ENCODE measurements at places on chromosomes 7 and 10. TPM values are rescaled to one million over a fixed set of nuclear protein-coding genes. Genes with fewer than 3 reads are reported as not detected.

GRCh38 chr10:102065561-102066398 is 631 bp downstream of the HPS6 start:
- DNase-seq = no peak

- DNase-seq = no peak
These were observed 2.9 kb upstream of the IGF2BP3 start for GRCh38 chr7:23472956-23473843.

GRCh38 chr7:120273476-120273975 is 551 bp downstream of the KCND2 start:
- DNase-seq = peak; percentile 81

- no peak for DNase-seq
These were observed 24.6 kb upstream of the NAMPT start for GRCh38 chr7:106309362-106309761.

The ITGA8 gene
- total RNA-seq = 227 TPM

GRCh38 chr7:132544999-132545398 is 31.3 kb downstream of the PLXNA4 start:
- no peak for DNase-seq

GRCh38 chr10:113305871-113306270 is 247.0 kb upstream of the HABP2 start:
- no peak for DNase-seq

The CSTF2T gene
- 21.1 TPM for total RNA-seq

- no peak for DNase-seq
These were observed 14.9 kb upstream of the STOX1 start for GRCh38 chr10:68812420-68812819.

The C7orf33 gene
- total RNA-seq = not detected

- no peak for DNase-seq
These were observed 8.2 kb downstream of the MYOF start for GRCh38 chr10:93473804-93474472.

The SSC4D gene
- total RNA-seq = 0.32 TPM

The FAM24B gene
- 1.4 TPM for total RNA-seq

The NPY4R2 gene
- total RNA-seq = not detected

DNA sequence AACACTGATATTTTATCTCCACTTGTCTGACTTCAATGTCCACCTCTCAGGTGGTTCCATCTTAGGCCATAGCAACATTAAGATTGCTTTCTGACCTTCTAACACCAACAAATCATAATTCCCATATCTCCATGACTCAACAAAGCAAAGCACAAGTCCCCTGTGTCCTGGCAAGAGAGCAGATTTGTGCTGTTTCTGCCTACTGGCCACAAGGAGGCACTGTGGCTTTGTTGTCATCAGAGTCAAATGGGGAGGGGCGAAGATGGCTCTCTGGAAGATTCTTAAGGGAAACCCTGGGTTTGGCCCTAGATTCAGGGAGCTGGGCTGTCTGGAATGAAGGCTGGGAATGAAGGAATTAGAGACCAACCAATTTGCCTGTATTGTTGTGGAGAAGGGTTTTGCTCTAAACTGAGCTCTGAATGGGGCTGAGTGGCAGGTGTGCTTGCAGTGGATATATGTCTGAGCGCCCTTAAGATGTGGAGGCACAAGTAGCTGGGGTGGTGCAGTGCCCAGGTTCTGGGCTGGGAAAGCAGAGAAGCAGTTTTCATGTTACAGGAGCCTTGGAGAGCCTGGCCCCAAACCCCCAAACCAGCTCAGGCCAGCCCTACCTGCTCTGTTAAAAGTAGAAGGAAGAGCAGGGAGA is 154.8 kb upstream of the PRSS58 start:
- DNase-seq = no peak

The LAMB1 gene
- total RNA-seq = 176 TPM

DNA sequence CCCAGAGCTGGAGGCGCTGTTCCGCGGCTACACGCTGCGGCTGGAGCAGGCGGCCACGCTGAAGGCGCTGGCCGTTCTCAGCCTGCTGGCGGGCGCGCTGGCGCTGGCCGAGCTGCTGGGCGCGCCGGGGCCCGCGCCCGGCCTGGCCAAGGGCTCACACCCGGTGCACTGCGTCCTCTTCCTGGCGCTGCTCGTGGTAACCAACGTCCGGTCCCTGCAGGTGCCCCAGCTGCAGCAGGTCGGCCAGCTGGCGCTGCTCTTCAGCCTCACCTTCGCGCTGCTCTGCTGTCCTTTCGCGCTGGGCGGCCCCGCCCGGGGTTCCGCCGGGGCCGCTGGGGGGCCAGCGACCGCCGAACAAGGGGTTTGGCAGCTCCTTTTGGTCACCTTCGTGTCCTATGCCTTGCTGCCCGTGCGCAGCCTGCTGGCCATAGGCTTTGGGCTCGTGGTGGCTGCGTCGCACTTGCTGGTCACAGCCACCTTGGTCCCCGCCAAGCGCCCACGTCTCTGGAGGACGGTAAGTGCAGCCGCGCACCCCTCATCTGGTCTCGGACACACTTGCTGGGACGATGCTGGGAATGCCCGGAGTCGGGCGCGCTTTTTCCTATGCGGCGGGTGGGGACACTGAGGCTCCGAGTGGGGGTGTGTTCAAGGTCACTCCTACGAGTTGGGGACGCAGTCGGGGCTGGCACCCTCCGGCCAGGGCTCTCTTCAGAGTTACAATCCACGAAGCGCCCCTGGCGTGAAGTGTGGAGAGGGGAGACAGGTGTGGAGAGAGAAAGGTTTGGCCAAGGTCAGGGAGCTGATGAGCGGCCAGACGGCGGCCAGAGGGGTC is 717 bp downstream of the ADCY1 start:
- no peak for DNase-seq

Data from posterior vena cava (tissue), 2 donors.